ENCODE measurements at places on chromosomes 5 and 9.

- no peak for DNase-seq
These were observed 83.0 kb upstream of the GLIS3 start for GRCh38 chr9:4382722-4383317.

DNA sequence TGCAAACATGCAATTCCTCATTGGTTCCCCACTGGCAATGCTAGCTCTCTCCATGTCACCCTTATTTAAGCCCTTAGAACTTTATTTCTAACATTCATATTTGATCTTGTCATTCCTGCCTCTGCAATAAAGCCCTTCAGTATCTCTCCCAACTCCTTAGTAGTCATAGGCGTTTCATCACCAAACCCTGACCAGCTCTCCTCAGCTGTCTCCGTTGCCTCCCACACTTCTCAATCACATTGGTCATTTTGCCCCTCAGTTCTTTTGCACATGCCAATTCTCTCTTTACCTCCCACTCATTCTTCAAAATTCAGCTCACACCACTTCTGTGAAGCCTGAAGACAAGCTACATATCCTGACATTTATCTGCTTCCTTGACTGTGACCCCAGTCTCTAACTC, 2.8 kb upstream of the RUSC2 start:
- no peak for DNase-seq

- DNase-seq: no peak
These were observed 71.9 kb upstream of the SPDL1 start for GRCh38 chr5:169511708-169512107.

DNA sequence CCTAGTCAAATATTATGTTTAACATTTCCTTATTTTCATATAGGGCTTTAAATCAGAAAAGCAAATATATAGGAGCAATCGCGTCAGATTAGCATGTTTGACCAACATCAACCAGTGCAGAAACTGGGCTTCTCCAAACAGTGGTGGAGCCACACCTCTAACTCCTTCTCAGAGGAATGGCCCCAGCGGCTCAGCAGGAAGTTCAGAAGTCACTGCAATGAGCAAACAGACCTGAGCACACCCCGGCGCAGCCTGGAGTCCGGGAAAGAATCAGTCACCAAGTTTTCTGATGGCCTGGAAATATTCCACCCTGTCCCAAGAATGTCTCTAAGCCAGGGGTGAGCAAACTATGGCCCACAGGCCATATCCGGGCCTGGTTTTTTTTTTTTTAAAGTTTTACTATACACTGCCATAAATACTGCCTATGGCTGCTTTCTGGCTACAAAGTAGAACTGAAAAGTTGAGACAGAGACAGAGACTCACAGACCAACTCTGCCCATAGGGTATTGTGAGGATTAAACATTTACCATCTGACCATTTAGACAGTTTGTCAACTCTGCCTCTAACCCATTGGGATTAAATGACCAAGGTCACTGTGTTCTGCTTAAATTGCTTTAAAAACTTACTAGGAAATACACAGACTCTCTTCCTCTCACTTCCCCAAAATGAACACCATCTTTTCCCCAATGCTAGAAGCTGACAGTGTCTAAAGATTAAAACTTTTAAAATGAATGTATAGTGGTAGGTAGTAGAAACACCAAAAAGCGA, 5.4 kb downstream of the GOLM1 start:
- DNase-seq: no peak

GRCh38 chr5:95069948-95070347, 214.9 kb downstream of the MCTP1 start:
- DNase-seq: no peak

- DNase-seq: no peak
These were observed 379.3 kb downstream of the KDM4C start for GRCh38 chr9:7137040-7137439.

DNA sequence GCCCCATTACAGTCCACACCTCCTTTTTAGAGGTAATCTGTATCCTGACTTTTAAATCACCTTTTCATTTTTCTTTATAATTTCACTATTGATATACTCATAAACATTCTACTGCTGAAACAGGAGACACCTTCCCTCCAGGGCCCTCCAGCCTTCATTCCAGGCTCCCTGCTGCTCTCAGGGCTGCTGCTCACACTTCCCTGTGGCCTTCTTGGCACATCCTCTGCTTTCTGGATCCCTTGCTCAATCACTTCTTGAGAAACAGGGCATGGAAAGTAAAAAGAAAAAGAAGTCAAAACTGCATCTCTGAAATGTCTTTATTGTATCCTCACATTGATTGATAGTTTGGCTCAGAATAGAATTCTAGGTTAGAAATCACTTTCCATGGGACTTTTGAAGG, 19.3 kb upstream of the WNT8A start:
- no peak for DNase-seq

GRCh38 chr5:157562111-157562581, 13.4 kb downstream of the ADAM19 start:
- no peak for DNase-seq

DNA sequence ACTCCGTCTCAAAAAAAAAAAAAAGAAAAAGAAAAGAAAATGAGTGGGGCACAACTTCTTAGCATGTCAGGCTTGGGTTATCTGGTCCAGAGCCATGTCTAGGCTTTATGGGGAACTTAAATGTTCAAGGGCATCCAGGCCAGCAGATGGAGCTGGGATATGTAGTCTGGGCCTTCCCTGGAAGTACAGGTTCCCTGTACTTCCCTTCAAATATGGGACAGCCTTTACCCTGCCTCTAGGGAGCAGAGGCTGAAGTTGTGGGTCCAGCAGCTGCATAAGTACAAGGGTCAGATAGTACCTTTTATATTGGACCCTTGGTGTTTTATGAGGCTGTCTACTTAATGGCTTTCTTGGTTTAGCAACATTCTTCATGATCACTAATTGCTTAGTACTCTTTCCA, 42.1 kb downstream of the FAF2 start:
- no peak for DNase-seq

DNA sequence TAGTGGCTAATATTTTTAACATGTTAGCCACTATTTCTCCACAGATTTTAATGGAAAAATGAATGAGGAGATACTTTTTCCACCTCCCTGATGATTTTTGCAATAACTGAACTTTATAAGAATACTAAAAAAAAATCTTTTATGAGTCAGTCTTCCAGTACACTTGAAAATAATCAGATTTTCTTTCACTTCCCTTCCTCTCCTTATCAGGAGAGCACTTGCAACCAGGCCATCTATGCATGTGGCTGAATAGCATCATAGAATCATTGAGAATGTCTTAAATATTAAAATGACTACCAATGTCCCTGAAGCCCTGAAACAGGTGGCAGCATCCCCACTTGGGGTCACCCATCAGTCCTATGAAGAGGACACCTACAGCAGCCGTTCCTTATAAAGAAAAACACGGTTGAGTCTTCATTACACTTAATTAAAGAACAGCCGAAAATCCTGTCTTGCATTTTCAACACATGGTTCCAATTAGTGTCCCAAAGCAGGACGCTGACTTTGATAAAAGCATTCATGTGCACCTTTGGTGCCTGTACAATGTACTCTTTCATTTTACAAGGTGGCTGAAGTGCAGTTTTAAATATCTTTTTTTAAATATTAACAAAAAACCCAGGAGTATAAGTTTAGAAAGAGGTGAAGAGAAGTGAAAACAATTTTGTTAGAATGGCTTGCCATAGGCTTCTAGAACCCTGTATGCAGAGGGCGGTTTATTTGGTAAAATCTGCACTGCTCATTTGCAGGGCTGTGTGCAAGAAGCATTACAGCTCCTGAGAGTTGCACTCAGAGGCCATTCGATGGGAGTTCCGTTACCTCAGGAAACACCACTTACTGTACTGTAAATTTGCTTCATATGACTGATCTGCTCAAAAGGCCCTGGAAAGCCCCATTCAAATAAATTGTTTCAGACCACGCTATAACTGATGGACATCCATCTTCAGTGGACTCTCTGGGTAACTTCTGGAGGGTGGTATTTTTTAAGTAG, 106.9 kb upstream of the VCAN start:
- DNase-seq: no peak

DNA sequence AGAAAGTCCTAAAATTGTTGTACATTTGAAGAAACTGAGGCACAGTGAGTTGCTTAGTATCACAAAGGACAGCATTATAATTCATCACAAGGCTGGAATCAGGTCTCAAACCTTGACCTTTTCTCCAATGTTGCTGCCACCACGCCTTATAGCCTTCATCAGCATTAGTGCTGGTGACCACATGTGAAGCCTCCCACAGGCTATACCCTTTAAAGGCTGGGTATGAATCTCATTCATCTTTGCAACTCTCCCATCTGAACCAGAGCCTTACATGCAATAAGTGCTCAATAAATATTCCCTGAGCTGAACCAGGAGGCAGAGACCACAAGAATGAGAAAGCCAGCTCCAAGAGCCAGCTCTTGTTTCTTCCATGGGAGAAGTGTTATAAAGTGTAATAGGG, 104.7 kb downstream of the SPOCK1 start:
- no peak for DNase-seq

DNA sequence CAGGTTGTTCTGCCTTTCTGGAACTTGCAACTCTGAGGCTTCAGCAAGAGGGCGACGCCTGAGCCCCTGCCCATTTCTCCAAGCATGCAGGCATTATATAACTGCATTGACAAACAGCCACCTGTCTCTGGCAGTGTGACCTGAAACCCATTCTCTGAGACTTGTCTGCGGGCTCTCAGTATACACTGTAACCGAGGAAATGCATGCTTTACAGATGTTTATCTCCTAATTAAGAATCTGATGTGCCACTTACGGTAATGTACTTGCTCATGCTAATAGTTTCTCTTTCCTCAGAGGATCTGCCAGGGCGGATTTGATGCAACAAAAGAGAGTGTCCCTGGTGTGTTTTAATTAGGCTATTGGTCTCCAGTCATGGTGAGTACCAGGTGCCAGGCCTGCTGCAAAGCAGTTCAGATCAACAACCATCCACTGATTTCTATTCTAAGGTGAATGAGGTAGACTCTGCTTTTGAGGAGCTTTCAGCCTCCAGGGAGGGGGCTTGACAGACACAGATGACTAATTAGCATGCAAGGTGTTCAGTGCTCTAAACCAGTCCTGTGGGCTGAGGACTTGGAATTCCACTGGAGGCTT, 593.7 kb upstream of the KLF4 start:
- DNase-seq: no peak

GRCh38 chr9:15178631-15179030, 128.4 kb downstream of the TTC39B start:
- no peak for DNase-seq

DNA sequence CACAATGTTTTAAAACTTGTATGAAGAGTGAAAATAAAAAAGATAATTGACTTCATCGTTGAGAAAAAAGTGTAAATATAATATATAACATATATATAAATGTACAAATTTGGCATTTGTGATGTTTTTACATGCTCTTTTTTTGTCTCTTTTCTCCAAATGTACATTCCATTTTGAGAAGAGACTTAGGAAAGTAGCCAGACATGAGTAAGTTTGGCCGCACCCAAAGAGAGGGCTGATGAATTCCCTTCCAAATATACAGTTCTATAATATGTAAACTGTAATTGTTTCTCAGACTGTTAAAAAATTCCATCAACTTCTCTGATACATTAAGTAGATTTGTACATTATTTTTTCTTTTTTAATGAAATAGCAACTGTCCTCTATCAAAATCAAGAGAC, 193.2 kb upstream of the MAP3K1 start:
- no peak for DNase-seq

- DNase-seq: no peak
These were observed 38.5 kb upstream of the GZMA start for GRCh38 chr5:55063899-55064298.

GRCh38 chr9:124767821-124768220, 3.3 kb downstream of the NR6A1 start:
- DNase-seq: no peak
